ENCODE measurements at places on chromosomes 4 and X.

GRCh38 chrX:2147928-2148327 is 352.8 kb downstream of the DHRSX start:
- H3K36me3 ChIP-seq = peaks cover 18% of the 10 kb centered on the region
- no peak for DNase-seq
- peaks cover 5% of the 10 kb centered on the region for H3K4me1 ChIP-seq
- H3K27me3 ChIP-seq = no peaks in the 10 kb centered on the region

GRCh38 chrX:150570512-150570911 is 2.1 kb downstream of the MTM1 start:
- no peaks in the 10 kb centered on the region for H3K36me3 ChIP-seq
- peaks cover 17% of the 10 kb centered on the region for H3K27me3 ChIP-seq
- H3K4me3 ChIP-seq = no peak overlapping the region
- peaks cover 22% of the 10 kb centered on the region for H3K4me1 ChIP-seq

DNA sequence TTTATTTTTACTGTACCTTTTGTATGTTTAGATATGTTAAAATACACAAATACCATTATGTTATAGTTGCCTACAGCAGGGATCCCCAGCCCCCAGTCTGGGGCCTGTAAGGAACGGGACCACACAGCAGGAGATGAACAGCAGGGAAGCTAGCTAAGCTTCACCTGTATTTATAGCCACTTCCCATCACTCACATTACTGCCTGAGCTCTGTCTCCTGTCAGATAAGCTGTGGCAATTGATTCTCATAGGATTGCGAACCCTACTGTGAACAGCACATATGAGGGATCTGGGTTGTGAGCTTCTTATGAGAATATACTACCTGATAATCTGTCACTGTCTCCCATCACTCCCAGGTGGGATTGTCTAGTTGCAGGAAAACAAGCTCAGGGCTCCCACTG is 73.9 kb downstream of the BMPR1B start:
- H3K27ac ChIP-seq = no peak overlapping the region
- peaks cover 8% of the 10 kb centered on the region for H3K27me3 ChIP-seq
- no peak for DNase-seq
- H3K4me3 ChIP-seq = no peak overlapping the region
- H3K36me3 ChIP-seq = no peaks in the 10 kb centered on the region

- no peak overlapping the region for H3K4me3 ChIP-seq
- H3K27me3 ChIP-seq = peaks cover 9% of the 10 kb centered on the region
- H3K4me1 ChIP-seq = no peaks in the 10 kb centered on the region
- no peak for DNase-seq
- H3K36me3 ChIP-seq = no peaks in the 10 kb centered on the region
Measured at GRCh38 chrX:25158635-25159034, 142.9 kb upstream of the ARX start.

DNA sequence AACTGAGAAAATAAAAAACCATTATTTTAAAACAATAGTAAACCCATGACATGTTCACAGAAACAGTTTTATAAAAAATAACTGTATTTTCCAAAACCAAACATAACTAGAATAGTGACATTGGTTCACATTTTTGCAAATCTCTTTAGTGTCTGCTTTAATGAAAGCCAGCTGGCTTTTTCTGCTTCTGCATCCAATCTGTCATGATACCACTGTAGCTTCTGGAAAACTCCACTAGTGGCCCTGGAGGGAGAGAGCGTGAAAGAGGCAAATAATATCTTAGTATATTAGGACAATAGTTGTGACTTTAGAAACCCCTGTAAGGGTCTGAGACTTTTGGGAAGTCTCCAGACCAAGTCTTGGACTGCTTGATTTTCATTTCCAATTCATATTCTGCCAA is 31.1 kb downstream of the FGFBP1 start:
- H3K27me3 ChIP-seq = peaks cover 25% of the 10 kb centered on the region
- H3K36me3 ChIP-seq = no peaks in the 10 kb centered on the region
- peaks cover 6% of the 10 kb centered on the region for H3K4me1 ChIP-seq
- H3K27ac ChIP-seq = no peak overlapping the region

DNA sequence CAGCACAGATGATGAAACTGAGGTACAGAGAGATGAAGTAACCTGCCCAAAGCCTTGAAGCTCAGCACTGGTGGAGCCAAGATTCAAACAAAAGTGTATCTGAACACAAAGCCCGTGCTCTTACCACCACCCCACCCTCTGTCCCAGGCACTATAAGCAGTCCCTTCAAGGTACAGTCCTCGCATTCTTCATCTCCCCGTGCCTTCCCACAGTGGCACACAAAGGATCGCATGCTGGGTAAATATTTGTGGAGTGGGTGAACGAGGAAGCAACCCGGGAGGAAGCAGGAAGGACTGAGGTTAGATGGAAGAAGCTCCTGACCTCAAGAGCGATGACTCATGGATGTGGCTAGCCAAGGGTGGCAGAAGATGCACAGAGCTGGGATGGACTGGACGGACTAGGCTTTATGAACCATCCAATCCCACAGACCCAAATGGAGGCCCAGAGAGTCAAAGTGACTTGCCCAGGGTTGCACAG is 18.4 kb downstream of the IQSEC2 start:
- H3K4me1 ChIP-seq = peaks cover 46% of the 10 kb centered on the region
- no peak overlapping the region for H3K27ac ChIP-seq
- DNase-seq = no peak
- H3K36me3 ChIP-seq = no peaks in the 10 kb centered on the region
- peaks cover 8% of the 10 kb centered on the region for H3K27me3 ChIP-seq
- H3K4me3 ChIP-seq = no peak overlapping the region

GRCh38 chrX:71177327-71177726 is 32.7 kb downstream of the NLGN3 start:
- H3K36me3 ChIP-seq = no peaks in the 10 kb centered on the region
- DNase-seq = no peak
- no peaks in the 10 kb centered on the region for H3K27me3 ChIP-seq
- peaks cover 44% of the 10 kb centered on the region for H3K4me1 ChIP-seq
- no peak overlapping the region for H3K27ac ChIP-seq

- no peak overlapping the region for H3K4me3 ChIP-seq
- H3K36me3 ChIP-seq = no peaks in the 10 kb centered on the region
- DNase-seq = no peak
- H3K4me1 ChIP-seq = no peaks in the 10 kb centered on the region
- no peak overlapping the region for H3K27ac ChIP-seq
Measured at GRCh38 chrX:18149454-18149853, 71.2 kb downstream of the BEND2 start.

DNA sequence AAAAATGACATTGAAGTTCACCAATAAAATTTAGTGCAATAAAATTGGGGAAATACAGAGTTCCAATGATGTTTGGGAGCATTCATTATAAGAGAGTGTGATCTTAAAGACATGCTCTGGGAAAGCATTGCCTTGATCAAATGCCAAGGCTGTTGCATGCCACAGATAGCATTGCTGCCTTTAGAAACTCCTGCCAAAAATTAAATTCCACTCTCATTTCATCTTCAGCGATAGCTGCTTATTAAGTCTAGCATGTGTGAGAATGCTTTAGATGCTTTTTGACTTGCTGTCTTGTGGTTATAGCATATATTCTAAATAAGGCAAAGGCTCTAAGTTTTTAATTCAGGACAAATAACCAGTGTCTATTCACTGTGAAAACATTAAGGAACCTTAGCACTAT is 49.3 kb downstream of the NPNT start:
- H3K4me1 ChIP-seq = no peaks in the 10 kb centered on the region
- peaks cover 2% of the 10 kb centered on the region for H3K27me3 ChIP-seq
- DNase-seq = no peak
- no peak overlapping the region for H3K27ac ChIP-seq
- H3K4me3 ChIP-seq = no peak overlapping the region

- H3K36me3 ChIP-seq = no peaks in the 10 kb centered on the region
- no peak for DNase-seq
- peak overlapping the region; percentile 13 for H3K4me3 ChIP-seq
- peaks cover 71% of the 10 kb centered on the region for H3K4me1 ChIP-seq
- H3K27me3 ChIP-seq = no peaks in the 10 kb centered on the region
Measured at GRCh38 chr4:8279321-8280157, 10.0 kb downstream of the HTRA3 start.

GRCh38 chr4:173698557-173699262 is 168.7 kb upstream of the HAND2 start:
- no peaks in the 10 kb centered on the region for H3K36me3 ChIP-seq
- no peak overlapping the region for H3K27ac ChIP-seq
- no peak for DNase-seq
- no peaks in the 10 kb centered on the region for H3K4me1 ChIP-seq
- peaks cover 10% of the 10 kb centered on the region for H3K27me3 ChIP-seq
- no peak overlapping the region for H3K4me3 ChIP-seq

GRCh38 chrX:8913655-8914409 is 112.6 kb upstream of the FAM9A start:
- no peak overlapping the region for H3K27ac ChIP-seq
- no peaks in the 10 kb centered on the region for H3K36me3 ChIP-seq
- no peak overlapping the region for H3K4me3 ChIP-seq
- H3K4me1 ChIP-seq = peaks cover 9% of the 10 kb centered on the region
- no peak for DNase-seq
- H3K27me3 ChIP-seq = peaks cover 4% of the 10 kb centered on the region

DNA sequence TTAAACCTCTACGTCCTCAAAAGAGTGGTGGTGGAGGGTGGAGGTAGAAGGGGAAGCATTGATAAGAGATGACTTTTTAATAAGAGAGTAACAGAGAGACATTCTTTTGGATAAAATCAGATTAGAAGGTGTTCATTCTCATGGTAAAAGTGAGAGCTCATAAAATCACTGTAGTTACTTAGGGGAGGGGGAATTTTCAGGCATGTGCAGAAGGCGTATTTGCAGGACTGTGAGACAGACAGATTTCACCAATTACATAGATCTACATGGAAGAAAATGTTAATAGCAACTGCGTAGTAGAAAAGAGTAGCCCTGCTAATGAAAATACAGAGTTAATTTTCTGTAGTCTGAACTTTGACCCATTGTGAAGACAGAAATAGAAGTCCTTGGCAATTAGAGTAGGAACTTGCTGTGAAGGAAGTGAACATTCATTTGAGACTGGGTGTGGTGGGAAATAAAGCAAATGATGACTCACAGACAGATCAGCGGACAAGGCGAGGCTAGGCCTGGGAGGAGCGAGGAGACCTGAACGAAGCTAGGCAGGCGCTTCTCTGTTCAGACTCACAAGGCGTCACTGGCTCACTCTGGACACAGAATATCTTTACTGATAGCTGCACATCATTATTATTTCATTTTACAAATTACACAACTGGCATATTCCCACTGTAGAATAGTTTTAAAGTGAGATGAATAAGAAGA is 57.2 kb upstream of the FAM9C start:
- DNase-seq = no peak
- no peak overlapping the region for H3K4me3 ChIP-seq
- peaks cover 13% of the 10 kb centered on the region for H3K4me1 ChIP-seq

GRCh38 chr4:31084806-31085416 is 364.7 kb downstream of the PCDH7 start:
- peaks cover 3% of the 10 kb centered on the region for H3K27me3 ChIP-seq
- H3K27ac ChIP-seq = no peak overlapping the region
- peaks cover 33% of the 10 kb centered on the region for H3K4me1 ChIP-seq
- H3K36me3 ChIP-seq = no peaks in the 10 kb centered on the region
- H3K4me3 ChIP-seq = no peak overlapping the region

GRCh38 chr4:54723820-54724219 is 66.1 kb downstream of the KIT start:
- no peak overlapping the region for H3K27ac ChIP-seq
- no peak overlapping the region for H3K4me3 ChIP-seq
- H3K36me3 ChIP-seq = peaks cover 28% of the 10 kb centered on the region
- no peaks in the 10 kb centered on the region for H3K27me3 ChIP-seq
- H3K4me1 ChIP-seq = no peaks in the 10 kb centered on the region

- no peaks in the 10 kb centered on the region for H3K36me3 ChIP-seq
- H3K27ac ChIP-seq = no peak overlapping the region
- no peak for DNase-seq
- H3K4me3 ChIP-seq = no peak overlapping the region
- no peaks in the 10 kb centered on the region for H3K27me3 ChIP-seq
- H3K4me1 ChIP-seq = no peaks in the 10 kb centered on the region
Measured at GRCh38 chr4:41303372-41304118, 46.8 kb downstream of the UCHL1 start.

DNA sequence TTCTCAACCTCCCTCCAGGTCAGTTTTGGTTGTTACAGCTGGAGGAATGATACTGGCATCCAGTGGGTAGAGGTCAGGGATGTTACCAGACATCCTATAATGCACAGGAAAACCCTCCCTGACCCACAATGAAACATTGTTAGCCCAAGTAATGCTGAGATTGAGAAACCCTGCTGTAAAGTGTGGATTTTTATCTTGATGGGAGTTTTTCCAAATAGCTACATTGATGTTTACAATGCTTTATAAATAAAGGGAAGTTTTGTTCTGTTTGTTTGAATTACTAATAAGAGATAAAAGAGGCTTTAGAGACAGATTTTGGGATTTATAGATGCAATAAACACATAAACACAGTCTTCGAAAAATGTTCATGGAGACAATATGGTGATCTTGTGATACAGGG is 194.0 kb upstream of the NUDT6 start:
- DNase-seq = no peak
- peaks cover 17% of the 10 kb centered on the region for H3K36me3 ChIP-seq
- no peak overlapping the region for H3K4me3 ChIP-seq
- H3K27ac ChIP-seq = peak overlapping the region; percentile 8
- H3K27me3 ChIP-seq = no peaks in the 10 kb centered on the region

GRCh38 chr4:121792966-121793365 is 8.2 kb upstream of the EXOSC9 start:
- DNase-seq = no peak
- no peaks in the 10 kb centered on the region for H3K36me3 ChIP-seq
- no peak overlapping the region for H3K27ac ChIP-seq
- no peak overlapping the region for H3K4me3 ChIP-seq

DNA sequence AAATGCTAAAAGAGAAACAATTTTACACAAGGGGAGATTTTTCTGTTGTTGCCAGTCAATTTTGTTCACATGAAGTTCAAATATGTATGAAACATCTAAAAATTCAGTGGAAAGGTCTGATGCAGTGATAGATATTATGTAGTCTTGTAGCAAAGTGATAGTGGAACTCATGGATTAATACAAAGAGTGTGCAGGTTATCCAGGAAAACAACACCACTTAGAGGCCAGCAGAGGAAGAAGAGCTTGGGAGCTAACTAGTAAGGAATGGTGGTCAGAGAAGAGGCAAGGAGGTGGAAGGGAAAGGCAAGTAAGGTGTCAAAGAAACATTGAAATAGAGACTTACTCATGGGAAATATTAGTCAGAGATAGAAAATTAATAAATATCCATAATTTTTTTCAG is 395.6 kb downstream of the MAPK10 start:
- H3K27ac ChIP-seq = peak overlapping the region; percentile 41
- no peak for DNase-seq
- peaks cover 32% of the 10 kb centered on the region for H3K36me3 ChIP-seq
- peaks cover 33% of the 10 kb centered on the region for H3K4me1 ChIP-seq

- H3K4me1 ChIP-seq = no peaks in the 10 kb centered on the region
- no peaks in the 10 kb centered on the region for H3K36me3 ChIP-seq
- no peak overlapping the region for H3K27ac ChIP-seq
- peaks cover 2% of the 10 kb centered on the region for H3K27me3 ChIP-seq
- DNase-seq = no peak
Measured at GRCh38 chrX:8319359-8319758, 145.3 kb upstream of the VCX3B start.

DNA sequence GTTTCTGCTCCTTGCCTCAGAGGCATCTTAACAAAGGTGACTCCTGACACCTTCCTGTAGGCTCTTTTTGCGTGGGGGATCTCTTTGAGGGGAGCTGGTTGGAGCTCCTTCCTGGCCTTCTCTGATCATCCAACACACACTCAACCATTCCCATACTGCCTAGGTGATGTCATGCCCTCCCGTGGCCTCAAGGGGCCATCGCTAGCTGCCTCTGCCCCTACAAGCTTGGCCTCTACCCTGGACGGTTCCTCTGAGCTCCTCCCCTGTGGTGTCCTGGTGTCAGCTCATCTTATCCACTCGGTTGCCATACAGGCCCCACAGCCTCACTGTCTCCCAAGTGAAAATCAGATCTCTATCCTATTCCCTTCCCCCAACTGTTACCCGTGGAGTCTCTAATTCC is 13.7 kb upstream of the ZNF185 start:
- H3K4me1 ChIP-seq = peaks cover 24% of the 10 kb centered on the region
- H3K27me3 ChIP-seq = peaks cover 15% of the 10 kb centered on the region
- no peaks in the 10 kb centered on the region for H3K36me3 ChIP-seq
- no peak for DNase-seq
- H3K27ac ChIP-seq = peak overlapping the region; percentile 64

Data from nephron progenitor cell (in vitro differentiated cells).